ENCODE measurements at places on chromosomes 2 and 18. TPM values are rescaled to one million over a fixed set of nuclear protein-coding genes. Genes with fewer than 3 reads are reported as not detected.

Gene DLX1
- polyA plus RNA-seq = 0.19 TPM

Gene KCNK3
- polyA plus RNA-seq = 1.9 TPM

Gene TMEM178A
- 0.65 TPM for polyA plus RNA-seq

Gene APCDD1
- polyA plus RNA-seq = 23.6 TPM

Gene ICA1L
- 1.5 TPM for polyA plus RNA-seq

Gene D2HGDH
- 7.6 TPM for polyA plus RNA-seq

Gene BMP10
- not detected for polyA plus RNA-seq

Gene ALLC
- not detected for polyA plus RNA-seq

Gene FBXO48
- 0.46 TPM for polyA plus RNA-seq

Gene LRATD1
- 0.46 TPM for polyA plus RNA-seq

Gene SLC11A1
- polyA plus RNA-seq = 4.5 TPM

Gene CROCC2
- polyA plus RNA-seq = not detected

Gene INPP1
- polyA plus RNA-seq = 14.1 TPM

Gene LIMS2
- 115 TPM for polyA plus RNA-seq

Gene CYP26B1
- polyA plus RNA-seq = 4.2 TPM

Gene CYBRD1
- 21.8 TPM for polyA plus RNA-seq

Gene TMEFF2
- polyA plus RNA-seq = 0.08 TPM

GRCh38 chr18:13252686-13253410, 34.3 kb downstream of the LDLRAD4 start:
- no peak for DNase-seq

DNA sequence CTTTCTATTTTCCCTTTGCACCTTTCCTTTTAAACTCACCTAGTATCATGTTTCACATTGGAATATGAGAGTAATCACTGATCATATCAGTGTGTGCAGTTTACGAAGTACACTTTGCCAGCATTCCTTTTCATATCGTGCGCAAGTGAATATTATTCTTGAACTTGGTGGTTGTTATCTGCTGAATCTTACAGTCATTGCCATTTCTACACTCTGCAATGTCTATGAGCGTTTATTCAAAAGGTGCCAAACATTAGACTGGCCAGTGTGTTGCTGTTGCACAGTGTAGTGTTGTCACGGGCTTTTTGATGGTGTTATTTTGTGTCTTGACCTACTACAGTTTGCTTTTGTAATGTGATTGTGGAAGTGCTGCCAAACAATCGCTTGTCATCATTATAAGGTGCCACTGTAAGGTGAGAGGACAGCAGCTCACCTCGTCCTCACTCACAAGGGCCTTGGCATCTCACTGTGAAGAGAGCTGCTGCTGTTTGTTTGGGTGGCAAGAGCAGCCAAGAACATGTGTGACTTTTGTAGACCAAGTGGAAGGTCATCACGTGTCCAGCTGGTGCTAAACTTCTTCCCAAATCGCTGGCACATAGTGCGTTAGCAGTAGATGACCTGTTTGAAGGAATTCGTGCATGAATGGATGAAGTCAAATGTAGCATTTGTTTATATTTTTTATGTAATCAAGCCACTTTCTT, 113.3 kb downstream of the MYO1B start:
- DNase-seq = no peak

DNA sequence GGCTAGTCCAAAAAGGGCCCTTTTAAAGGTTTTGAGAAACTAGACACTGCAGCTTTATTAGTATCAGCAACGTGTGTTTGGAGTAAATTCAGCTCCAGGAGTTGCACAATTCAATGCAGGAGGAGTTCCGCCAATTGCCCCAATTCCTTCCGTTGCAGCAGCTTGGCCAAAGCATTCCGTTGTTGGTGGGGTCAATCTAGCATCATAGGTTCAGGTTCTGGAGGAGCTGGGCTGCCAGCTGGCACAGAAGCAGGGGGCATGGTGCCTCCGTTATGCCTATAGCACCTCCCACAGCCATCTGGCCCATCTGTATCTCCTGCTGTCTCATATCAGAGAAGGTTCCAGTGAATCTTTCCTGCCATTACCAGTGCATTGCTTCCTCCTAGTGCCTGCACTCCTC, 55.4 kb downstream of the REL start:
- no peak for DNase-seq

GRCh38 chr2:104857262-104858005, 3.5 kb downstream of the POU3F3 start:
- DNase-seq = no peak

- no peak for DNase-seq
These were observed 203.3 kb downstream of the GBX2 start for GRCh38 chr2:235964787-235965390.

DNA sequence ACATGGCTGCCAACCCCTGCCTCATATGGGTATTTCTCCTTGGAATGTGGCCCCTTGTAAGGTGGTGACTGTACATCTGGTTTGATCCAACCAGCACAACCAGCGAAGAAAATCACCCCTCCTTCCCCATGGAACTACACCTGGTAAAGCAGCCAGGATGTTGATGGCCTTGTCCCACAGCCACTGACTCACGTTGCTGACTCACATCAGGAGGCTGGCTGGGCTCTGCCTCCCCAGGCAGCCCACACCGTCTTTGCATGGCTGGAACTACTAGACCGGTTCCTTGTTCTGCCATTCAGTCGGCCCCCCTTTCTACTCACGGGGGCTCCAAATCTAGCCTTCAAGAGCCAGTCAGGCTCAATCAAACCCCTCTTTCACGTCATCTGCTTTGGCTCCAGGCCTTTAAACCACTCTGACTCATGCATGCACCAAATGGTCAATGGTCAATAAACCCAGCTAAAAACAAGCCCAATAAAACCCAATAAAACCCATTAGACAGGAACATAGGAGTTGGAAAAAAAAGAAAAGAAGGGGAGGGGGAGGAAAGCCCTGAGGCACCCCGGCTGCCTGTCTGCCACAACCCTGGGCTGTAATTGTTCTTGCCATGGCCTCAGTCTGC, 114.8 kb downstream of the PLB1 start:
- peak; percentile 46 for DNase-seq

DNA sequence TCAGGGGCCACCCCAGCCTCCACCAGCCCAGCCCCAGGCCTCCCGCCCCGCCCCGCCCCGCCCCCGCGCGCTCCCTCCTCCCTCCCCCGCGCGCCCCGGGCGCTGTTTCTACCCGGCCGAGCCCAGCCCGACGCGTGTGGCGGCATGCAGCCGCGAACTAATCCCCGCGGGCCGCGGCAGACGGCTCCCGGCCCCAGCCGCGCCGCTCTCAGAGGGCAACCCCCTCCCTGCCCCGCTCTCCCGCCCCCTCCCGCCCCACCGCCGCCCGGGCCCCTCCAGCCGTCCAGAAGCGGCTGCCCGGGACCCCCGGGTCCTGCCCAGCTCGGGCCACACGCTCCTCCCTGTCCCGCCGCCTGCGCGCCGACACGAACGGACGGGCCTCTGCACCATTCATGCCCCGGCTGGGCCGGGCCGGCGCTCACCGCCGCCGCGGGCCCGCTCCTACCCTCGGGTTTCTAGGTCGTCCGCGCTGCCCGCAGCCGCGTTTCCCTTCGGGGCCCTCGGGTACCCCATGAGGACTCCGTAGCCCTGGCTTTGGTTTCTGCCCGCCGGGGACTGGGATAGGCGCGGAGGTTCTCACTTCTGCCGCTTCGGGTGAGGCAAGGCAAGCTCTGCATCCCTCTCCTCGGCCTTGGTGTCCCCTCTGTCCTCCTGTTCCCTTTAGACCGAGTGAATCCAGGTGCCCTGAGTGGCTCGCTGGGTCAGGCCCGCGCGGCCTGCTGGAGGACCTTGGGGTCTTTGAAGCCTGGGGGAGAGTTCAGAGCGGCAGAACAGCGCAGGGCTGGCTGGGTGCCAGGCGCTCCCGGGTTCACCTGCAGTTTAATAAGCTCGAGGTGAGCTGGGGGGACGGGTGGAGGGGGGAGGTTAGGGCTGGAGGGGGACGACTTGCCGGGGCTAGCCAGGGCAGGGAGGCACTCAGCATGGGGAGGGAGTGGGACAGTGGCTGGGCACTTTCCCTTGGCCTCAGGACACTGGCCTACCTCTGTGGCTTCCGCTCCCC, 3.1 kb downstream of the WNT10A start:
- no peak for DNase-seq

DNA sequence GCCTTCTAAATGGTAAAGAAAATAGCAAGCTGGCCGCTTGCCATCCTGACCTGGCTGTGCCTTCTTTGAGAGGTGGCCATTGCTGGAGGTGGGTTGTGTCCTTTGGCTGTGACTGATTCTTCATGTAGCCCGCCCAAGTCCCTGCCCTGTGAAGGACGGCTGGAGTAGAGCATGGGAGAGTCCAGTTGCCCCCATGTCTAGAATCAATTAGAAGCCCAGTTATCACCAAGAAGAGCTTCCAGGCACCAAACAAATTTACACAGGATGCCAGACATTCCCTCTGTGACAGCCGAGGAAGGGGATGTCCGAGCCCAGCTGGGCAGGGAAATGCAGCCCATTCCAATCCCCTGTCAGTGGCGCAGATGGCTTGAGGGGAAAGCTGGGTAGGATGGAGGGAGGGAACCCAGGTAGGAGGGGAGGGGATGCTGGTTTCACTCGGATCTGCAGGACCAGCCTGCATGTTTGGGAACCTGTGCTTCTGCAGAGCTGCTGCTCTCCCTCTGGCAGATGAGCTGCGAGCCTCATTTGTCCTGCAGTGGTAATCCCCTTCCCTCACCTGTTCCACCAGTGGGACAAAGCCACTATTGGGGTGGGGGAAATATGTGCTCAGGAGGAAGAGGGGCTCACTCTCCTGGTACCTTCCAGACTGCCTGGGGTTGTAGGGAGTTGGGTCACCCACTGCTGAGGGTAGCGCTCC, 25.7 kb upstream of the ASB18 start:
- no peak for DNase-seq

- DNase-seq = no peak
These were observed 141.7 kb downstream of the PDE11A start for GRCh38 chr2:177930916-177931315.

DNA sequence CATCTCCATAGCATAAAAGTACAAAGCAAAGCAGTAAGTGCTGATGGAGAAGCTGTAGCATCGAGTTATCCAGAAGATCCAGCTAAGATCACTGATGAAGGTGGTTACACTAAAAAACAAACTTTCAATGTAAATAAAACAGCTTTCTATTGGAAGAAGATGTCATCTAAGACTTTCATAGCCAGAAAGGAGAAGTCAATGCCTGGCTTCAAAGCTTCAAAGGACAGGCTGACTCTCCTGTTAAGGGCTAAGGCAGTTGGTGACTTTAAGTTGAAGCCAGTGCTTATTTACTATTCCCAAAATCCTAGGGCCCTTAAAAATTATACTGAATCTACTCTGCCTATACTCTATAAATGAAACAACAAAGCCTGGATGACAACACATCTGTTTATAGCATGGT, 44.0 kb downstream of the METTL8 start:
- no peak for DNase-seq

DNA sequence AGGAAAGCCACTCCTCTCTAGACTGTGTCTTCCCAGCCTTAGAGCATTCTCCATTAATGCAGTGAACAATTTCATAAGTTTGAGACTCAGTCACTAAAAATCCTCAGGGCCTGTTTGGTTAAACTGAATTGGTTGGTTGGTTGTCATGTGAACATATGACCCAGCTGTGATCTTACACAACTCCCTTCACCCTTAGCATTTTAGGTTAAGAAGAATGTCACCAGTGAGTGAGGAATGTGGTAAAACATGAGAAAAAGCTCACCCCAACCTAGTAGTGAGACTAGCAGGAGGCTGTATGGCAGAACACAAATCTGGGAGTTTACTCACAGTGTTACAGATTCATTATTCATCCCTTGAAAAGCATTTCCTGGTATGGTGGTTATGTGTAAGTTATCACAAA, 32.4 kb downstream of the LHCGR start:
- no peak for DNase-seq

GRCh38 chr18:3541549-3542386, 91.8 kb downstream of the TGIF1 start:
- DNase-seq = no peak

- DNase-seq = peak; percentile 30
These were observed 4.8 kb downstream of the SOX11 start for GRCh38 chr2:5696945-5697521.

GRCh38 chr2:224260372-224261020, 141.4 kb downstream of the FAM124B start:
- DNase-seq = no peak

GRCh38 chr18:41783065-41783818, 171.8 kb upstream of the PIK3C3 start:
- DNase-seq = no peak

GRCh38 chr2:164542581-164543021, 78.7 kb downstream of the GRB14 start:
- DNase-seq = no peak

GRCh38 chr2:13121096-13121495, 404.4 kb downstream of the TRIB2 start:
- DNase-seq = no peak

- no peak for DNase-seq
These were observed 632.5 kb downstream of the BCL11A start for GRCh38 chr2:59920961-59921360.

- peak; percentile 86 for DNase-seq
These were observed 84.0 kb upstream of the PELI1 start for GRCh38 chr2:64228126-64228678.

DNA sequence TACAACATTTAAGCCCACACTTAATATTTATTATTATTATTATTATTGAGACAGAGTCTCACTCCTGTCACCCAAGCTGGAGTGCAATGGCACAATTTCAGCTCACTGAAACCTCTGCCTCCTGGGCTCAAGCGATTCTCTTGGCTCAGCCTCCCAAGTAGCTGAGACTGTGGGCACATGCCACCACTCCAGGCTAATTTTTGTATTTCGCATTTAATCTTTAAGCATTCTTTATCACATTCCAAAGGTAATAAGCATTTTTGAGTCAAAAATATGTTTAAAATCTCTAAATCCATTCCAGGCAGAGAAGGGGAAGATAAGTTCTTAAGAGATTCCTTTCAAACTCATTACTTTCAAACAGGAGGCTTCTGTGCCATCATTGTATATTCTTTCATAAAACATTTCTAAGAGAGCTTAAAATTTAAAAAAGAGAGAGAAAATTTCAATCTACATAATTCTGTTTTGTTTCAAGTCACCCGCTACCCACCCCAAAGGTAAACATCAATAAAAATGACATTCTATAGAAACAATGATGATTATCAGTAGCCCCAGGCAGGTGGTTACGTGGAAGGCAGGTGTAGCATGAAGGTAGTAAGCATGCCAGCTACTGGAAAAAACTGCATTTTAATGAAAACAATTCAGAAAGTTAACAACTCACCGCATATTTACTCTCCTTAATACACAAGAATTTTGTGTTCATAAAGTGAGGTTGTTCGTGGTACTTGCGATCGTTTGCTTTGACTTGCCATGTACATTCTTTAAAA, 84.4 kb upstream of the NARS1 start:
- no peak for DNase-seq

DNA sequence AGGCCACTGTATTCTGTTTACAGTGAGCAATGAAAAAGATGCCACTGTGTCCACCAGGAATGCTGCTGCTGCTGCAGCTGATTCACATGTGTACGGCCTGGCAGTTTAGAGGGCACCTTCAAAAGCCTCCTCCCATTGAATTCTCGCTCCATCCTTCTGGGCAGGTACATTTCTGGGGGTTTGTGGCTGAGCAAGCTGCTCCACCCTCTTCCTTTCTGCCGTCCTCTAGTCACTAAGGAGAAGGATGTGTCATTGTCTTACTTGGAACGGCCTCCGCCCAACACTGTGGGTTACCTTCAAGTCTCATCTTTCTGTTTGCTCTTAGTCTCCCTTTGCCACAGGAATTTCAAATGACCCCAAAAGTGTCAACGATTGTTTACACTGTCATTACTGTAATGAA, 182.0 kb downstream of the ZBTB7C start:
- DNase-seq = no peak

Data from heart left ventricle (tissue), 16 donors.